NCI-H187 treated with DMSO at 0.1 percent for 48 hours (cell line): ENCODE measurements at places on chromosomes 5 and 9.

DNA sequence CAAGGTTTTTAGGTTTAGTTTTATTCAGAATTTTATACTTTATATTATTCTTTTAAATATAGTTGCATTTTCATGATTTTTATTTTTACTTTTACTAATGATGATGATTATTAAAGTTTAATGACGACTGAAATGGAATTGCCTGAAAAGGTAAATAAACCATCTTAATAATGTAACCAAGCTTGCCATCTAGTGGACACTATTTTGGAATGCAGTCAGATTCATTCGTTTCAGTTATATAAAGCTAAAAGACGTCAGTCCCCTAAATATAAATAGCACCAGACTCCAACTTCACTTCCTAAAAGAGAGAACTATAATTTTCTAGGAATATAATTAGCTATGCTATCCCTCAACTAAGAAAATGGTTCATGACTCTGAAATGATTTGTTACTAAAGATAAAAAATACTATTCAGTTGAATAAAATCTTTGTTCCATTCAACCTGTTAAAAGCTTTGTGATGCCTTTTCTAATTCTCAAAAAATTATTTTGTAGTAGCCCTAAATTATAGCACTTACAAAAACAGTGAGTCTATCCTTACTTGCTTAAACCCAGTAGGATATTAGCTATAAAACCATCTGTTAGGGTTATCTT lies 19.9 kb downstream of the ABITRAM start:
- no peak for DNase-seq

DNA sequence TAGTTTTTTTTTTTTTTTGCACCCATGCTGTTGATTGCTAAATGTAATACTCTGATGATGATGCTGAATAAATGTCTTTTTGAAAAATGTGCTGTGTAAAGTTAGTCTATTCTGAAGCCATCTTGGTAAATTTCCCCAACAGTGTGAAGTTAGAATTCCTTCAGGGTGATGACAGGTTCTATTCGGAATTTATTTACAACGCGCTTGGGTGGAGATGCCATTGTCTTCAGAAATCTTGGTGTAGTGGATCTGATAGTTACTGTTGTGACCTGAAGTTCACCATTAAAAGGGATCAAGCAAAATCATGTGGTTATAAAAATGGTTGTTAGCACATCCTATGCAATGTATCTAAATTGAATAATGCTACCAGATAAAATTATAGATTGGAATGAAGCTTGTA lies 36.3 kb upstream of the DMRT1 start:
- no peak for DNase-seq

DNA sequence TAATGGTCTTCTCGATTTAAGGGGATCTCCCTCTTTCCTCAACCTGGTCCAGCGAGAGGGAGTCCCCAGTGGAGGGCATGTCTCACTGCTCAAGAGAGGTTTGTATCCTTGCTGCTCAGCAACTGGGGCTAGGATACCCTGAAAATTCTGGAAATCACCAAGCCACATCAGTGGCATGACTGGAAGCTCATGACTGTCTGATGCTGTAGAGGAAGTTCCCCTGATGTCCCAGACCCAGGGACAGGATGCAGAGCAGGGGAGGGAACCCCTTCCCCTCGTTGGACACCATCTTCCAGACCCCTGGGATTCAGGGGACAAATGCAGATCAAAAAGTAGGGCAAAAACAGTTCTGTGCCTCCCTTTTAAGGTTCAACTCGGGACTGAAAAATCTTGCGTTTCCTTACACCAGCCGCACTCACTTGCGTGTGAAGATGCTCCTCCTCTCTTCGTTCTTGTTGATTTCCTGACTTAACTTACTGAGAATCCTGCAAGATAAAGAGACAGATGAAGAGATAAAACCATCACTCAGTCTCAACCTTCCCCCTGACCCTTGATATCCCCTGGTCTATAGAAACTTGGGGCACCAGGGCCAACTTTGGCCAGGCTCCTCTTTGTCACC lies 22.1 kb downstream of the LCP2 start:
- no peak for DNase-seq

GRCh38 chr5:163473635-163474243 lies 13.3 kb downstream of the HMMR start:
- no peak for DNase-seq

DNA sequence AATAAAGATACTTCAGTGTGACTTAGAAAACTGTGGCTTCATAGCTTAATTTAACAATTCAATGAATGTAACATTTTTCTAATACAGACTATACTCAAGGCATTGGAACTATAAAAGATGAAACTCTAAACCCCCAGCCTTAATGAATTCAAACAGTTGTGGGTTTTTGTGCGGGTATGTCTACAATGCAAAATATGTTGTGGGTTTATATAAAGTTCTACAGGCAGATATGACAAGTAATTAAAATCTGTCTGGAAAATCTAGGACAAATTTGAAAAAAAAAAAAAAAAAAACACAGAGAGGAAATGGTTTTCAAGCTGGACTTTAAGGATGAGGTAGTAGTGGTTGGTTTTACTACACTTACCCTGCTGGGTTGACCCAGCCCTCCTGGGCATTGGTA lies 467.5 kb upstream of the TLE4 start:
- no peak for DNase-seq

DNA sequence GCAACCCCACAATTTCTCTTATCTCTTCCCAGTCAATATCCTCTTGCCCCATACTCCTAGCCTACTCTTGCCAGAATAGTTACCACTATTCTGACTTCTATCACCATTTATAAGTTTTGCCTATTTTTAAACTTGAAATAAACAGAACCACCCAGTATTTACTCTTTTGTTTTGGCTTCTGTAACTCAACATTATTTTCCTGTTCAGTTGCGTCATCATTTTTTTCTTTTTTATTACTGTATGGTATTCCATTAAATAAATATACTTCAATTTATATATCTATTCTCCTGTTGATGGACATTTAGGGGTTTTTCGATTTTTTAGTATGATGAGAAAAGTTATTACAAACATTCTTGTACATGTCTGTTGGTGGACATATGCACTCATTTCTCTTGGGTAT lies 62.6 kb upstream of the ERBIN start:
- DNase-seq, result no peak

DNA sequence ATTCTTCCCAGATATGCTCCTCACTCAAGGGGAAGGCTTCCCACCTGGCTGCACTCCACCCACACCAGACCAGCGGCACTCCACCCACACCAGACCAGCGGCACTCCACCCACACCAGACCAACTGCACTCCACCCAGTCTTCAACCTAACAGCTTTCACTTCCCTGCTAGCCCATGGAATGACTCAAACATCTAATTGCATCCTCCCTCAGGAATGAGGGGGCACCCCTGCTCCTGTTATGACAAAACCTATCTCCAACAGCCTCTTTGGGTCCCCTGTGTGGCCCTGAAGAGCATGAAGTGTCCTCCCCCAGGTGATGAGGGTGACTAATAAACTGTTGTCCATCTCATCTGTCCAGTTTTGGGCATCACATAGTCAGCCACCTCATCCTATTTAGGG lies 556.6 kb upstream of the TUSC1 start:
- no peak for DNase-seq

- DNase-seq, result no peak
These were observed 126.8 kb upstream of the STC2 start for GRCh38 chr5:173454736-173455598.

GRCh38 chr5:50849554-50849953 lies 183.1 kb downstream of the PARP8 start:
- no peak for DNase-seq

- DNase-seq, result no peak
These were observed 31.0 kb upstream of the SHISAL2B start for GRCh38 chr5:64659289-64659688.

DNA sequence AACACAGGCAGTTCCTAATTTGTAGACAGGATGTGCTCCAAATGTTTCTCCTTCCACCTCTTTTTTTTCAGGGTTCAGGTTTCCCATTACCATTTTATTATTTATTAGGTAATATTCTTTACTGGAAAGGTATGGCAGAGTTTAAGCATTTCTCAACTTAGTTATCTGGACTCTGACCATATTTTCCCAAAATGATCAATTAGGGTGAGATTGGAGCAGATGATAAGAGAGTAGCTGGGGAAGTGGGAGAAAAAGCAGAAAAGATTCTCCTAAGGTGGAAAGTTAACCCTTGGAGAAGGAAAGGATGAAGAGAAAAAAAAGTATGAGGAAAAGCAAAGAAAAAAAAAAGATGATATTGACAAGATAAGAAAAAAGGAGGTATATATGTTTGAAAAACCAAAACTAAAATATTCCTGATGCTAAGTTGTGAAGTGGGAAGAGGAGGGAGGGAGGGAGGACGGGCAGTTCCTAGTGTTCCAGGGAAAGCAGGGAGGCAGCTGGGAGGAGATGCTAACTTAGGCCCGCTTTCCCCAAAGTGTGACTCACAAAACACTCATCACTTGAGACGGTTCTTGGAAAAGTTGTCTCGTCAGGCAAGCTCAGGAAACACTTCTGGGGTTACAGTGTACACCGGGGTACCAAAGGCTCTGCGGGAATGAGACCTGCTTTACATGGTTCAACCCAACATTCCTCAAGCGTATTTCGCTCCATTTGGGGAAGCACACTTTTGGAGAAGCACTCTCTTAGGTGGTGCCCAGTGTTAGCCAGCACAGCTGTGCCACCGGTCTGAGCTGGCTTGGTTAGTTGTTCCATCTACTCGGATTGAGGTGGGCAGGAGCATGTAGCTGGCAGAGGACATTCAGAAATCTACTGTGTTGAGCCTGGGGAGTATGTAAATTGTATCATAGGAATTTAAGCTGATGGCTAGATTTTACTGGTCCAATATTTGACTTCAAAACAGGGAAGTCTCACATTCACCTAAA lies 35.1 kb downstream of the B4GALT1 start:
- no peak for DNase-seq

DNA sequence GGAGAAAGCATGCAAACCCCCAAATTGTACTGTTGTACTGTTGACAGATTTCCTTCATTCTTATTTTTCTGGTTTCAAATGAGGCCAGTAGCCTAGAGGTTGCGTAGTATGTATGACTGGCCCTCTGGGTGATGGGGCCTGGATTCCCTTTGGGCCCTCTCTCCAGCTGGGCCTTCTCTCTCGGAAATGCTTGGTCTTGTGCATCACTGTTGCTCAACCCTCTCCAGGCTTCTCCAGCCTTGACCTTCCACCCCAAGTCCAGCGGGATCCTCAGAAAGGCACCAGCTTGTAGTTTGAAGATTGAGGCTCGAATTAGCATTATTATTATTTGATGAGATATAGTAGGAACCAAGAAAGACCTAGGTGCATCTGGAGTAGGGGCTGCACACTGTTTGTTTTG lies 87.0 kb downstream of the ANGPTL2 start:
- DNase-seq, result no peak

DNA sequence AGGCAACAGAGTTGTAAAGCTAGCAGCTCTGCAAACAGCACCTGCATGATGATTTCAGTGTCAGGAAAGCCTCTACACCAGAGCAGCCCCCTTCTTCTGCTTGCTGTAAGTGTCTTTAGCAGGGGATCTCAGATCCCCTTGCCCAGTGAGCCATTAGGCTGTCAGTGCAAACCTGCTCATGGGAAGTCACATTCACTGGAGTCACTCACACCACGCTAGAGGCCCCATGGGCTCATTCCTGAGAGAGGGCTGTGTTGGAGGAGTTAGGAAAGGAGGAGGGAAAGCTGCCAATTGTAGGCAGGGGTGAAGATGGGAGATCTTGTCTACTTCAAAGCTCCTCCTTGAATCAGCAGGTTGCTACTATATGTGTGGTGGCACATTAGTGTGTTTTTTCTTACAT lies 275.2 kb downstream of the SMARCA2 start:
- DNase-seq, result no peak

GRCh38 chr9:83794051-83794450 lies 23.5 kb downstream of the GKAP1 start:
- no peak for DNase-seq

- no peak for DNase-seq
These were observed 62.3 kb downstream of the ST8SIA4 start for GRCh38 chr5:100840789-100841188.

DNA sequence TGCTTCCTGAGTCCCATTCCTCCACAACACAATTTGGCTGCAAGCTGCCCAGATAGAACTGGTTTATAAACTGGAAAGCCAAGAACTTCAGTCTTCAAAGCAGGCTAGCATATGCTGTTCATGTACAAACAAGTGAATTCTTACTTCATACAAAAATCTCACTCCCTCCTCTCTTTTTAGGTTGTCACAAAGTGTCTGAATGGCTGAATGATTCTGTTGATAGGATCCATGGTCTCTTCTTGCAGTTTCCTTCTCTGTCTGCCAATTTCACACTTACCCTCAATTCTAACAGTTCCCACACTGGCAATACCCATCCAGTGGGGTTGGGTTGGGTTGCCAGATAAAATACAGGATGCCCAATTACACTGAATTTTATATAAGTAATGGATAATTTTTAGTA lies 363.5 kb downstream of the DEPDC1B start:
- no peak for DNase-seq

DNA sequence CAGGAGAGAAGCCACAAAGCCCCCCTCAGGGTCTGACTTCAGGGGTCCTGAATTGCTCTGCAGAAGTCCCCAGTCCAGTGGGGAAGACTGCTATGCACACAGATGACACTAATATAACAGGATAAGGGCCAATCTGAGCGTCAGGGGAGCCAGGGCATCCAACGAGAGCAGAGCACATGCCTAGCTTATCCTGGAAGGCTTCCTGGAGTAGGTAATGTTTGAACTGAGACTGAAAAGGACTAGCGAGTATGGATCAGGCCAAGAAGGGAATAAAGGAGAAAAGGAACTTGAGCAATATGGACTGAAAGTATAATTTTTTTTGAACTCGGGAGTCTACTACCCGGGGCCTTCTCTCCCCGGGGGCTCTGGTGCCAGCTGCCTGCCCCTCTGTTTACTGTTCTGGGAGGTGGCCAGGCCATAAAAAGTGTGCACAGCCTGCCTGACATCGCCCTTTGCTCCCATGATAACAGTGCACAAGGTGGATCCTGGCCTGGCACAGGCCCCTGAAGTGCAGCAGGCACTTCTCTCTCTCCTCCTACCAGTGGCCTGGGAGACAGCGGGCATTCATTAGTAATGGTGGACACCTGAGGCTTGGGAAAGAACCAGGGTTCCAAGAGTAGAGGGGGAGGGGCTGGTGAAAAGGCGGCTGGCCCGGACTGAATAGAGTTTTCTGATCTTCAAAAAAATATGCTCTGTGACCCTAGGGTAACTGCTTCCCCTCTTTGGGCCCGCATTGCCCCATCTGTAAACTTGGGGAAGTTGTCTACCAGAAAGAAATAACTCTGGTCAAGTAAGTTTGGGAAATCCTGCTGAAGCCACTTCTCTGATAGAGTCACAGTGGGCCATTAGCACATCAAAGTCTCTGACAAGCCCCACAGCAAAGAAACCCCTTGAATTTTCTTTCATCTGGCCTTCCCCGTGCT lies 4.6 kb upstream of the SLC6A7 start:
- DNase-seq, result no peak
